ENCODE measurements at places on chromosomes 1 and 21. TPM values are rescaled to one million over a fixed set of nuclear protein-coding genes. Genes with fewer than 3 reads are reported as not detected.
A peak's percentile ranks its signal among the peaks of the same experiment; 100 is the strongest.

DNA sequence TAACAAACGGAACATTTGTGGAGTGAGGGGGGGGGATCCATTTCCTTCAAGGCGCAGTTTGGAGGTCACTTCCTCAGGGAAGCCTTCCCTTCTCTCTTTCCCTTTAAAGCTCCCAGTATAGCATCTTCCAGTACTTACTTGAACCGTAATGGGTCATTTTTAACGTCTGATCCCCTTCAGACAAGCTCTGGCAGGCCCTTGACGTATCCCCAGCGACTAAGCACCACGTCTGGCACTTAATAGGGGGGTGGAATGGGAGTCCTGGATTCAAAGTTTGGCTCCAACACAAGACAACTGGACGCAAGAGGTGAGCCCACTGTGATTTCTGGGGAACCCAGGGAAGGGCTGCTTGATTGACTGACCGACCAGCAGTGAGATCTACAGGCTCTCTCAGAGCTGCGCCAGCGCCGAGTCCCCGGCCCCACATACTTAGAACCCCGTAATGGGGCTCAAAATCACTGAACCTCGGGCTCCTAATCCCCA is 441 bp downstream of the YARS1 start:
- no peak for DNase-seq

- DNase-seq = no peak
Measured at GRCh38 chr1:245858022-245858721, 648.9 kb downstream of the SMYD3 start.

GRCh38 chr1:7010534-7011200 is 225.4 kb downstream of the CAMTA1 start:
- DNase-seq = no peak

DNA sequence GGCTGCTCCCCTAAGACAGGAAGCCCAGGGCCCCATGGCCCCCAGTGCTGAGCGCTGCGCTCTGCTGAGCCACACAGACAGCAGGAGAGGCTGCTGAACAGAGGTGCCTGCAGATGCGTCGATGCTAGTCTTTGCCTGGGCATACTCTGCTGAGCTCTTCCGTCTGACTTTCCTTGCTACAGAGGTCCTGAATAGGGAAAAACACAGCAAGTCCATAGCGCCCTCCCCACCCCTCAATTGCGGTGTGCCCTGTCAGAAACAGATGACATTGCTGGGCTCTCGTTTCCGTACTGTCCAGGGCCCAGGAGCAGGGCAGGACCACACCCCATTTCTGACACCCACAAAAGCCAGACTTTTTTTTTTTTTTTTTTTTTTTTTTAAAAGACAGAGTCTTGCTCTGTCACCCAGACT is 252.5 kb downstream of the SDCCAG8 start:
- DNase-seq = no peak

DNA sequence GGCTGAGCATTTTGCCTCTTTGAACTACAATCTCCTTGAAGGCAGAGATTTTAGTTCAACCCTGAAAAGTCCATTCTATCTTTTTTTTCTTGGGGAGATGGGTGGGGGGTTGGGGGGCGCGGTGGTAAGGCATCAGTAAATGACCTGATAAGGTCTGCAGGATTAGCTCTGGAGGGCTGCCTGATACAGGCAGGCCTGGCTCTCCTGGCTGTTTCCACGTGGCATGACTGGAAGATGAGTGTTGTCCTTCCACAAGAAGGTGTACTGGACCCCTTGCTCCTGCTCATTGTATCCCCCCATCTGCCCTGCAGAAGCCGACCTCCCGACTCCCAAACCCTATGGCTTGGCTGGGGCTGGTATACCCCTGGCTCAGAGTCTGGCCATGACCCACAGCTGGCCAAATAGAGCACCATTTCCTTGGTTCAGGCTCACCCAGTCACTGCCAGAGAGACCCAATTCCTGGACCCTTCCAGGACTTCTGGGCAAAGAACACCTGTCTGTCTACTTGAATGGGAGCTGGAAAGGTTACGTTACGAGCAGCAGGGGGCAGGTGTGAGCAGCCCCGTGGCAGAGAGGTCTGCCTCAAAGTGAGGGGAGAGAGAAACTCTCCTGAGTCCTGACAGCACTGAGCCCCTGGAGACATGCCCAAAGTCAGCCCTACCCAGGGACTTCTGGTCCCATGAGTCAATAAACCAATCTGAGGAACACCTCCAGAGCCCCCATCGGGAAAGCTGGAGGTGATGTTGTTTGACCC is 17.0 kb downstream of the DHRS3 start:
- no peak for DNase-seq

GRCh38 chr1:97660431-97661105 is 260.3 kb downstream of the DPYD start:
- no peak for DNase-seq

GRCh38 chr1:243562473-243562872 is 287.6 kb downstream of the AKT3 start:
- no peak for DNase-seq

DNA sequence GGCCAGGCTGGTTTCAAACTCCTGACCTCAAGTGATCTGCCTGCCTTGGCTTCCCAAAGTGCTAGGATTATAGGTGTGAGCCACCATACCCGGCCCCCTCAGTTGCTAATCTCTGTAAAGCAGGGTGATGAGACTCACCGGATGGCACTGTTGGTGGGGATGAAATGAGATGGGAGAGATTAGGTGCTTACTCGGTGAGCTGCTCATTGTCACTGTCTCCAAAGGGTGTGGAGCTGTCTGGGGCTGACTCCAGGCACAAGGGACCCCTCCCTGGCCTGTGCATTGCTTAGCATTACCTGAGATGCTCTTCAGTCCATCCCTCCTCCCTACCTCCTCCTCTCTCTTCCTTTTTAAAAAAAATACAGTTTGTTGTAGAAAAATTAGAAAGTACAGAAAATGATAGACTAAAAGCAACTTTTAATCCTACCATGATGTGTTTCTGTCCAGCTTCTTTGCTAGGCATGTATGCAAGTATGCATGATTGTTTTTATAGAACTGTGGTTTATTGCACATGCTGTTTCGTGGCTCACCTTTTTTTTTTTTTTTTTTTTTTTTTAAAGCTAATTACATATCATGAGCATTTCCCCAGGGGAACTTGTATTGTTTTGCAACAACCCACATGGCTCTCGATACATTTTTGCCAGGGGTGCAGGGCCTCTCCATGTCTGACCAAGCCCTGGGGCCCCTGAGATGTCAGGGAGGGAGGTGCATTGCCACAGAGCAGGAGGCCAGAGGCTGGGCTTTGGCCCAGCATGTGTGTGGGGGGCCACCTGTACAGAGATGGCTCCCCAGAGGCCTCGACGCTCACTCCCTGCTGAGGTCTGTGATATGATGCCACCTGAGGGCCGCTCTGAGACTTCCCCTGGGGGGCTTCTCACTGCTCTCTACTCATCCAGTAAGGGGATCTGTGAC is 55.4 kb downstream of the ARHGEF10L start:
- DNase-seq = peak; percentile 12

Gene STRIP1
- total RNA-seq = 20.5 TPM

- DNase-seq = peak; percentile 98
Measured at GRCh38 chr1:61184040-61184713, 101.8 kb downstream of the NFIA start.

GRCh38 chr21:46357684-46358425 is 33.9 kb downstream of the PCNT start:
- no peak for DNase-seq

Gene MYOG
- total RNA-seq = not detected

Gene HTR6
- not detected for total RNA-seq

Gene PHC2
- total RNA-seq = 89.3 TPM

DNA sequence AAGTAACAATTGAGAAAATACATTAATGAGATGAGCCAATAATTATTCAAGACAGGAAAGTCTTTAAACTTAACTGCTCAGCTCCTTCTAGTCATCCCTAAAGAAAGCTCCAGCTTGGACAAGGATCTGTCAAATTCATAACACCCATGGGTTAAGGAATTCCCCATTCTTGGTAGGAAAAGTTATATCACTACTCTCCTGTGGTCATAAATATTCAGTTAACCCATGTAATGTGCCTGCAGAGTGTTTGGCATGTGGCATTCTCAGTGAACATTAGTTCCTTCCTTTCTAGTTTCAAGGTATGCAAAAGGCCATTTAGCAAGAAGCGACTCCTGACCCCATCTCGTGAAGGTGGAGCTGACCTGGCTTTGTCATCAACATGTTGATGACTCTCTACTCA is 76.7 kb upstream of the VCAM1 start:
- no peak for DNase-seq

DNA sequence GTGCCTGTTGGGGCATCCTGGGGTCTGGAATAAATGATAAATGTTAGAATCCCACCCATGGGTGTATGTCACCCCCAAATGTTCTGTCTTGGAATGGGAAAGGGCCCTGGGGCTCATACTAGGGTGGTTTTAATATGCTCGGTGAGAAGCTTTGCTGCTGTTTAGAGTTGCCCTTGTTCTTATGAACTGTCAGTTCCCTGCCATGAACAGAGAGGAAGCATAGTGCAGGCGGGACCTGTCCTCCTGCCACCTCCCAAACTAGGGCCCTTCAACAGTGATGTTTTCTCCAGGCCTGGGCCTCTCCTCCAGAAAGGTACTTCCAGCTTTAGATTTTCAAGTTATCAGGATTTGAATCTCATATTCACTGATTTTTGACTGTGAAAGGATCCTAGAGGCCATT is 80.7 kb upstream of the COA6 start:
- no peak for DNase-seq

- DNase-seq = no peak
Measured at GRCh38 chr1:85244271-85245061, 15.0 kb downstream of the C1orf52 start.

- DNase-seq = peak; percentile 89
Measured at GRCh38 chr1:150548632-150549495, at the start of gene ADAMTSL4. ADAMTSL4 (plus strand) TSS chr1:150549408; CDS start chr1:150552289, 2,881 bp downstream.

Gene SPATA21
- total RNA-seq = not detected

Gene KIF14
- 0.37 TPM for total RNA-seq

Gene DFFA
- 28.0 TPM for total RNA-seq

DNA sequence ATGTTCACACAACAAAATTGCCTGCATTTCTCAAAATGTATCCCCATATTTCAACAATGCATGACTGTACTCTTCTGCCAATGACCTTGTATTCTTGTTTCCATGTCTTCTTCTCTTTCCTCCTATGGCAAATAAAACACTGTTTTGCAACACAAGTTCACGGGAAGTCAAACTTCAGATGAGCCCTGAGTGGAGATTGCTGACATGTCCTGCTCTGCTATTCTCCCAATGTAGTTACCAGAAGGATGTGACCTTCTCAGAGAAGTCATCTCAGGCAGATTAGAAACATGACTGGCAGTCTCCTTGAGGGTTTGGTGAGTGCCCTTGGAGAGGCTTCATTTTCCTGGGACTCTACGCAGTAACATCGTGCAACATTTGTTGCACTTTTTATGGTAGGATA is 15.6 kb downstream of the FCGR2B start:
- DNase-seq = no peak

DNA sequence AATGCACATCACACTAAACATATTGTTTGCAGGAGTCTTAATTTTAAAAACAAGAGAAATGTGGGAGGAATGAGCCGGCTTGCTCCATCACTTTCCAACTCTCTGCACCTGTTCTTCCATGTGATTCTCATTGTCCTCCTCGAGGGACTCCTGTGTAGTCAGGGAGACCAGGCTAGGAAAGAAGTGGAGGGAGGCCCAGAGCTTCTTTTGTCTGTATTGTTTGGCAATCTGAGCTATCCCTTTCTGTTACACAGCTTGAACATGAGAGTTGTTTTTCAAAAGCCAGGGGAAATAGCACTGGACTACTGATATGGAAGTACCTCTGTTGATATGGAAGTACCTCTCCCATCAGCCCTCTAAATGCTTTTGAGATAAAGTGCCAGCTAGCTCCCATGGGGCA is 18.8 kb upstream of the LRRC8D start:
- DNase-seq = no peak

DNA sequence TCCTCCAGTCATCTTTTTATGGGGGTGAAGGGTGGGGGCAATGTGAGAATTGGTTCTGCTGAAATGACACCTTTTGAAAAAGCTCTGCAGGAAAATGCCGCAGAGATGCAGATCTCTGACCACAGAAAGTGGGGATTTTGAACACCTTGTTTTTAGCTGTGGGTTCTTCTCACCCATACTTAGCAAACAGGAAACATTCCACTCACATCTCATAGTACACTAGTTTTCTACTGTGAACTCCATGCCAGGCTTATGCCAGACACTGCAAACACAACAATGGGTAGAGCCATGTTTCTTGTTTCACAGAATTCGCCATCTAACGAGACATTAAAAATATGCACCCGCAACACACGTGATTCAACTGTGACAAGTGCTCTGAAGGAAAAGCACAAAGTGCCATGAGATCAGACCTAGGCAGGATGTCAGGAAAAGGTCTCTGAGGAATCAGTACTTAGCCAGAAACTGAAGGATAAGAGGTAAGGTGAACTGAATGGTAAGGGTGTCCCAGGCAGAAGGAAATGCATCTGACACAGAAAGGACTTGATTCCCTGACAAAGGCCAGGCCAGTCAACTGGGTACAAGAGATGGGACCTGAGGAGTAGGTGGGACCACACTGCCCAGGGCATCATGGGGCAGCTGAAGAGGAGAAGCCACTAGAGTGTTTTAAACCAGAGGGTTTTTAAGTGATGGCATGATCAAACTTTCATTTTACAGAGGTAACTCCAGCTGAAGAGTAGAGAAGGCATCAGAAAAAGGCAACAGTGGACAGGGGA is 83.8 kb upstream of the JAK1 start:
- DNase-seq = no peak

Gene IFI44
- total RNA-seq = 12.8 TPM

GRCh38 chr1:119655154-119655553 is 7.1 kb upstream of the ZNF697 start:
- no peak for DNase-seq

Gene RBM11
- total RNA-seq = 5.0 TPM

DNA sequence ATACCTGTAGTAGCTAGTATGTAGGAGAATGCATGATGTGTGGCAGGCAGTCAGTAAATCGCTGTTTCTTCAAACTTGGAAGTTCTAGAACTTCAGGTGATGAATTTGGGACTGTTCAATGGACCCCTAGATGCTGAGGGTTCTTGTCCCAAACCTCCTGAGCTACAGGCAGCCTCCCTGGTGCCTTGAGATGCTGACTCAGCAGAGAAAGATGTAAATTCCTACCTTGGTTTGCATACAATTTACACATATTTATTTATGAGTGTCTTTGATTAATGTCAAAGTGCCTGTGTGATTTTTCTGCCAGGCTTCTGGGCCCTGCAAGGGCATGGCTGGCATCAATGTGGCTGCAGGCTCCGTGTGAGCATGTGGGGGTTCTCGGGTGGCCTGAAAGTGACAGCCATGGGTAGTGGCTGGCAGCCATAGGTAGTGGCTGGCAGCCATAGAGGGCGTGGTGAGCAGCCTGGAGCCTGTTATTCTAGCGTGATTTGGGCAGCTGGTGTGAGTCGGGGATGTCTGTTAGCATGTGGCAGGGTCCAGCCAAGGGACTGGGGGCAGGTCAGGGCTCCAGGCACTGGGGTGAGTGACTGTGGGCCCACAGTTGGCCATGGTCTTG is 13.2 kb upstream of the POU3F1 start:
- no peak for DNase-seq

DNA sequence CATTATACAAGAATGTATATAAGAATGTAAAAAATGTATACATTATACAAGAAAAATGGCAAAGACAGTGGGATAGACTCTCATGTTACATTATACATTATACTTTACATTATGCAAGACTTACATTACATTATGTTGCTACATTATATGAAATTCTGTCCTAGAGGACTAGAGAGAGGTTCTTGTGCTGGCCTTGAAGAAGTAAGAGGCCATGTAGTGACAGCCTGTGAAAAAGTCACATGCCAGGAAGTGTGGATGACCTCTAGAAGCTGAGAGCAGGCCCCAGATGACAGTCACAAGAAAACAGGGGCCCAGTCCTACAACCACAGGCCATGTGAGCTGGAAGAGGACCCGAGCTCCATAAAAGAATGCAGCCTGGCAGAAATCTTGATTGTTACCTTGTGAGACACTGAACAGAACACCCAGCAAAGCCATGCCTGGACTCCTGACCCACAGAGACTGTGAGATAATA is 30.5 kb upstream of the AHCYL1 start:
- no peak for DNase-seq
